SK-MEL-5 (cell line): ENCODE measurements at places on chromosomes 7 and 10. TPM values are rescaled to one million over a fixed set of nuclear protein-coding genes. Genes with fewer than 3 reads are reported as not detected.

Gene UNCX
- total RNA-seq: not detected in 2 replicates

Gene OR6B1
- total RNA-seq: not detected in 2 replicates

Gene PTPRN2
- 0.16 TPM in 1 of 2 replicates, not detected in the other for total RNA-seq

- DNase-seq: no peak
These were observed 248.8 kb upstream of the ZMIZ1 start for GRCh38 chr10:78820007-78820362.

DNA sequence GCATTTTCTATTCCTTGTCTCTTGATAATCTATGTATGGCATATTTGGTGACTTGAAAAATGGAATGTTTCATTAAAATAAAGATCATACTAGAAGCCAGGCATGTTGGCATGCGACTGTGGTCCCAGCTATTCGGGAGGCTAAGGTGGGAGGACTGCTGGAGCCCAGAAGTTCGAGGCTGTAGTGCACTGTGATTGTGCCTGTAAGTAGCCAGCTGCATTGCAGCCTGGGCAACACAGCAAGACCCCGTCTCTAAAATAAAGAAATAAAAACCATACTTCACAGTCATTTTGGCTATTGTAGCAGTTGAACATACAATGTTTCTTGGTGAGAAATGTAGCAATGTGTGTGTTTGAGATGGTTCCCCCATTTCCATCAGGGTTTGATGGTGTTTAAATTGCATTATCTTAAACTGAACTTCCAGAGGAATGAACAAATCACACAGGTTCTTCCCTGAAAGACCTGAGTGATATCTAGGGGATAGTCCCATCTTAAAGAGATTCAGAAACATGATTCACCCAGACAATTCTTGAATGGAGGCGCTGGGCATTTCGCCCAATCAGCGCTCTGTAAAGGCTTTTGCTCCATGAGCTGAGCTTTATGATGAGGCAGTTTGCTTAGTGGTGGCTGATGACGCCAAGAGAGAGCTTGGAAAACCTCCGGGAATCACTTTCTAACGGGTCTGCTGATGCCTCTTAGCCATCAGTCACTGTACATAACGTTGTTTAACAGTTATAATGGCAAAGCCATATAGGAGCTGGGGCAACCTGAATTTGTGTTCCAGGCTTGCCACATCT lies 19.4 kb upstream of the BTBD16 start:
- no peak for DNase-seq

DNA sequence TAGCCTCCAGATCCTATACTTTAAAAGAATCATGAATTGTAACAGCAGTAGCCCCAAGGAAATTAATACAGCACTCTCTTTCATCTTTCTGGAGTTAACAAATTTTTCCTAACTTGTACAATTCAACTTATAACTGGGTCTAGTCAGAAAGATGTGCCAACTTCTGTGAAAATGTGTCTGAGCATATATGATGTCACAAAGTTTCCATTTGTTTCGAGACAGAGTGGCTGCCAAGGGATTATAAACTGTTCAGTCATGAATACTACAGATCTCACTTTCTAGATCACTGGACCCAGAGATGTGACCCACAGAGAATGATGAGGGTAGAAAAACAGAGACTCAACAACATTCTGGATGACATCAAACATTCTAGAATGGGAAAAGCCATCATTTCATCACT lies 249.2 kb upstream of the PHF14 start:
- DNase-seq: no peak
